ENCODE measurements at places on chromosomes 4 and X.
A peak's percentile ranks its signal among the peaks of the same experiment; 100 is the strongest.

DNA sequence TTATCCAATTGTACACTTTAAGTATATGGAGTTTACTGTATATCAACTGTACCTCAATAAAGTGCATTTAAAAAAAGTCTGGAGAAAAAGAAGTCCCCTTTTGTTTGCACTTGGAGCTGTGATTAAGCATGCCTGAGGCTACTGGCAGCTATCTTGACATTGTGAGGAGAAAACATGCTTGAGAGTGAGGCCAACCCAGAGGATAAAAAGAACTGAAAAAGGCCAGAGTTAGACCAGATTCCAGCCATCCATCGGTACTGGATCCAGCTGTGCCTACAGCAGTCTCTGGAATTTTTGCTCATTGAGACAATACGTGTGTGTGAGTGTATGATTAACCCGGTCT is 57.4 kb downstream of the LGI2 start:
- no peak for DNase-seq

GRCh38 chr4:185523862-185524261 is 11.4 kb downstream of the PDLIM3 start:
- DNase-seq: no peak

- no peak for DNase-seq
Measured at GRCh38 chrX:1086444-1087409, 125.7 kb downstream of the CRLF2 start.

DNA sequence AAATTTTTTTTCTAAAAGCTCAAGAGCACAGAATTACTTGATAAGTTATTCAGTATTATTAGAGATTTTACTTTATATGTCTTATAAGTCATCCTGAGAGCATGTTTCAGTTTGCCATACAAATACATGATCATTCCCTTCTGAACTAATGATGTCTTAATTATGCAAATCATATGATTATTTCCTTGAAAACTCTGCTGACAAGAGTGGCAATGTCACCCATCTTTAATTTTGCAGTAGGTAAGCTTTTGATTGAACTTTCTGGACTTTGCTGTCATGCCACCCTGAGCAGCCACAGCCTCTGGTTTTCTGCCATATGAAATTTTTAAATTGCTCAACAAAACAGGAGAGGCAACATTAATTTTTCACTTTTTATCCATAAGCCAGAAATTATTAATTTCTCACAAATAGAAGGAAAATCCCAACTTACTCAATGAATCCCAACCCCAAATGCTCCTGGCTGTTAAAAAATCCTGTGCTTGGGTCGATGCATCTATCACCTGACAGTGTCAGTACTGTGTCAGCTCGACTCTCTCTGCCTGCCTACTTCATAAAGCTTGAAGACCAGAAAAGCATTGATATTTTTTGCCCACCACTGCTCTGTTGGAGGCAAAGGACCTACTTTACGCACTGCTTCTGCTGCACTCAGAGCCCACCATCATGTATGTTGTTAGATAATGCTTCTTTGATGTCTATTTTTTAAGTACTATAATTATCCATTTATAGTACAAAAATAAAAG is 11.6 kb upstream of the HADH start:
- DNase-seq: no peak

DNA sequence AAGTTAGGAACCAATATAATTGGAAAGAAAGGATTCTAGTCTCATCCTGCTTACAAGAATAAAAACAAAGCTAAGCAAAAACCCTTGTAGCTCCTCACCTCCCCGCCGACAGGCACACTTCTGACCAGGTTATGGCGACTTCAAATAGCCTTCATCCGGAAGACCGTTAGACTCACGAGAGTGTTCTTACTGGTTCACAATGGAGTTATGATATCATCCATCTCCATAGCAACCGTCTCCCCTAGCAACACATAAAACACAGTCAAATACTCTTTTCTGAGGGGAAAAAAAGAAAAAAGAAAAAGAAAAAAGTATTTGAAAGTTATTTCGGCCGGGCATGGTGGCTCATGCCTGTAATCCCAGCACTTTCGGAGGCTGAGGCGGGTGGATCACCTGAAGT is at the start of gene IL13RA2:
Gene IL13RA2, minus strand, starts transcription at position 162 of the 400 bp plus-strand sequence. CDS start 347 bp downstream, outside the sequence.
- DNase-seq: no peak

DNA sequence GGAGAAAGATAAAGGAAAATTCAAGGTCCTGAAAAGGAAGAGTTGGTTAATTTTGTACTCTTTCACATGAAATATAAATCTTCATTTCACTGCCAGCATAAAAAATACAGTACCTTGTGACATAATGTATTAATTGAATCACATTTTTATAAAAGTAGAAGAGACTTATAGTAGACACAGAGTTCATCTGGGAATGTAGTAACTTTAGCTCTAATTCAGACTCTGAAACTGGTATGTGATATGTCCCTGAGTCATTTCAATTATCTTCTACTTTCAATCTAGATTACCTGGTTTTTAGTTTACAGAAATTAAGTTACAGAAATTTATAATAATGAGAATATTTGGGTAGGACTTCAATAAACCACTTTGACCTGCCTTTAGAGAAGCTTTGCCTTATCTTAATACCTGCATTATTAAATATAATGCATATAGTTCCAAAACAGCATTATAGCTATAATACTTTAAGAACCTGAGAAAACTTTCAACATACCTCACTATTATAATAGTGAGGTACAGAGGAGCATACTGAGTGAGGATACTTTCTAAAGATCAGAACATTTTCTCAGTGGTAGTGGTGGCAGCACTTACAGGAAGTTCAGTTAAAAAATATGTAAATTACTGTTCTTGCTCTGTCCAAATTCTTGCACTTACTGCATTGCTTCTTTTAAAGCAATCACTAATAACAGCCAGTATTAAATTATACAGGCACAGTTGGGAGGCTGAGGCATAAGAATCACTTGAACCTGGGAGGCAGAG is 11.2 kb downstream of the NEK1 start:
- no peak for DNase-seq

- DNase-seq: peak; percentile 73
Measured at GRCh38 chr4:185640811-185641675, 105.7 kb upstream of the PDLIM3 start.

- DNase-seq: no peak
Measured at GRCh38 chr4:36753048-36753447, 471.6 kb downstream of the DTHD1 start.

DNA sequence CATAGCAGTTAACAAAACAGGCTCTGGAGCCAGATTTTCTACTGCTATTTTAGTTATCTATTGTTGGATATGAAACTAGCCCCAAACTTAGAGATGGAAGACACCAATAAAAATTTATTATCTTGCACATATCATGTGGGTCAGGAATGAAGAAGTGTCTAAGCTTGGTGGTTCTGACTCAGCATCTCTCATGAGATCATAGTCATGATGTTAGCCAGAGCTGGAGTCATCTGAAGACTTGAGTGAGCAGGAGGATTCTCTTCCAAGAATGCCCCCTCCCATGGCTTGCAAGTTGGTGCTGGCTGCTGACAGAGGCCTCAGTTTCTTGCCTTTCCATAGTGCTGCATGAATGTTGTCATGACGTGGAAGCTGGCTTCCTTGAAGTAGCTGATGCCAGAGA is 68.2 kb upstream of the TAPT1 start:
- DNase-seq: no peak

DNA sequence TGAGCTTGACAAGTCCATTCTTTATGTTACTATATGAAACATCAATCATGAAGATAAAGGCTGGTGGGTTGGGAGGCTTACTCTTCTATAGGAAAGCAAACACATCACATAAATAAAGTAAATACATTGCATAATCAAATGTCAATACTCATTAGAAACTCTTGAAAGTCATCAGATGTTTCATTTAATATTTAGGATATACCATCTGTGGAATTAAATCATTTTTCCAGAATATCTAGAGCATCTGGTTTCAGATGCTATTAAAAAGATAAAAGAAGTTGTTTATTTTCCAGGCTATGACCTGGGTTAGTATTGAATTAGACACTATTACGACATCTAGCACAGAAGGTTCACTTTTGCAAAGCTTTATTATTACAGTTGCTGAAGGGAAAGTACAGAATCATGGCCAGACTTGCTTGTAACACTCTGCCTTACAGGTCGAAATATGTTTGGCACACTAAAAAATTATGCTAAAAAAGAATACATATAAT is 72.6 kb downstream of the METTL14 start:
- no peak for DNase-seq

DNA sequence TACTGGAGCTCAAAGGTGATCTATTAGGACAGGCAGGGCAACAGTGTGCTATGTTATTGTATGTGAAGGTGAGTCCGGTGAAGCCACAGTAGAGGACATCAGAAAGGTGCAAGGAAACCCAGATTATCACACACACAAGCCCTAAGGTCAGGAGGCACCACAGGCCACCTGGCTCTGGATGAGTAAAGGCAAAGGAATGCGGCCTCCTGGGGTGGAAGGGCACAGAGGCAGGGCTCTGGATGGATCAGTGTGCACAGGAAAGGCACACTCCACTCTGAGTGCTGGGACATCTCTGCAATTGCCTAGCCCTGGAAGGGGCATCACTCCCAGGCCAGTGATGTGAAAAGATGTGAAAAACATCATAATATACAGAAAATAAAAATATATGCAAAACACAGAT is 683.5 kb downstream of the TRIML1 start:
- no peak for DNase-seq

GRCh38 chrX:33379839-33380238 is 168.5 kb upstream of the DMD start:
- DNase-seq: no peak

GRCh38 chr4:185263419-185263818 is 54.0 kb downstream of the SNX25 start:
- DNase-seq: no peak

- no peak for DNase-seq
Measured at GRCh38 chrX:154091678-154092077, 5.8 kb downstream of the MECP2 start.

- no peak for DNase-seq
Measured at GRCh38 chr4:1466034-1466862, 60.0 kb upstream of the NKX1-1 start.

GRCh38 chr4:165600959-165601683 is 222.3 kb downstream of the CPE start:
- DNase-seq: no peak

DNA sequence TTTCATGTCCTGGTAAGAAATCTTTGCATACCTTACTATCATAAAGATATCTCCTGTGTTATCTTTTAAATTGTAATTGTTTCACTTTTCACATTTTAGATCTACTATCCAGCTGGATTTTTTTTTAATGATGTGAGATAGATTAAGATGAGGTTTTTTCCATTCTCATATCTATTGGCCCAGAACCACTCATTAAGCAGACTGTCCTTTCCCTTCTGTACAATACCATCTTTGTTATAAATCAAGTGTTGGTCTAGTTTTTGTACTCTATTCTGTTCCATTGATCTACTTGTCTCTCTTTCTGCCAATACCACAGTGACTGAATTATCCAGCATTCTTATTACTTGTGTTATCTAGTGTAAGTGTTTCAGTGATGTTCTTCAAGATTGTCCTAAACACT is 131.6 kb upstream of the TRIM2 start:
- DNase-seq: no peak

GRCh38 chr4:126568652-126569570 is 1063.8 kb upstream of the INTU start:
- no peak for DNase-seq

GRCh38 chrX:23365541-23365940 is 30.9 kb downstream of the PTCHD1 start:
- no peak for DNase-seq

- no peak for DNase-seq
Measured at GRCh38 chr4:42133006-42133405, 19.4 kb downstream of the BEND4 start.

GRCh38 chrX:143853488-143853887 is 30.4 kb upstream of the UBE2NL start:
- DNase-seq: no peak

GRCh38 chr4:156665780-156666366 is 305.7 kb downstream of the PDGFC start:
- no peak for DNase-seq

GRCh38 chrX:107758231-107758766 is 17.3 kb downstream of the TSC22D3 start:
- DNase-seq: no peak

DNA sequence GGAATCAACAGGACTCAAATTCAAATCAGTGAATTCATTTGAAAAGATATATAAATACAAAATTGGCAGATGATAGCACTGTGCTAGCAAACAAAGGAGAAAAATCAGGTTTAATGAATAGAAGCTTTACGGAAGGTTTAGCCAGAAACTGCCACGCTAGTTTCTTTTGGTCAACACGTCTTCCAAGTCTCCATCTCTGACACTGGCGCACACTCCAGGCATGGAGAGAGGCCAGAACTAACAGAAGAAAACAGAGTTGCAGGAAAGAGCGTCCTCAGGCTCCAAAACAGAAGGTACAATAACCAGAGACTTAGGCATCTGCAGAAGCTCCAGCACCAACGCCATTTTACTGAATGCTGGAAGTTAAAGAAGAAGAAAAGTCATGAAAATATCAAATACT is 497.3 kb upstream of the FRG1 start:
- no peak for DNase-seq

DNA sequence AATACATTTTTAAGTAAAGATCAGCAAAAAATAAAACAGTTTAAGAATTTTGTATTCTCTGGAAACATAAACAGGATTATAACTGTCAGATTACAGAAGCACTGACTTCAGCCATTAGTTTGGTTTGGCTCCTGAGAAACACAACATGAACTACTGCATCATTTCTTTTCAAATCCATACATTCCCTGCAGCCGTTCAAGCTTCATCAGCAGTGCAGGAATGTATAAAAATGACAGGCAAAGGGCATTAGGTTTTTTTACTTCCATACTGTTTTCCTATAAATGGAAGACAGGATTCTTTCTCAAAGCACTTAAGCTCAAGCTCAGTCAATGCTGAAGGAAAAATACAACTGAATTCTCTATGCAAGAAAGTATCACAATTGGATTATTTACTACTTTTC is 4.2 kb upstream of the MAB21L2 start:
- DNase-seq: no peak

DNA sequence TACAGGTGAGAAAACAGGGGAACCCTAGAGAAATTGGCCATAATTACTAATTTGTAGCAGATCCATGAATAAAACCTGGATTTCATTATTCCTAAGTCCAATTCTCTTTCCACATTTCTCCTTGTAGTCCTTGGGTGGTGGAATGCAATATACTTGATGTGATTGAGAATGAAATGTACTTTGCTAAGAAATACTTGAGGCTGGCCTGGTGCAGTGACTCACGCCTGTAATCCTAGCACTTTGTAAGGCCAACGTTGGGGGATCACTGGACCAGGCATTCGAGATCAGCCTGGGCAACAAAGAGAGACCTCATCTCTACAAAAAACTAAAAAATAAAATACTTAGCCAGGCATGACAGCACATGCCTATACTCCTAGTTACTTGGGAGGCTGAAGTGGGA is 15.9 kb downstream of the TMEM184C start:
- DNase-seq: no peak

DNA sequence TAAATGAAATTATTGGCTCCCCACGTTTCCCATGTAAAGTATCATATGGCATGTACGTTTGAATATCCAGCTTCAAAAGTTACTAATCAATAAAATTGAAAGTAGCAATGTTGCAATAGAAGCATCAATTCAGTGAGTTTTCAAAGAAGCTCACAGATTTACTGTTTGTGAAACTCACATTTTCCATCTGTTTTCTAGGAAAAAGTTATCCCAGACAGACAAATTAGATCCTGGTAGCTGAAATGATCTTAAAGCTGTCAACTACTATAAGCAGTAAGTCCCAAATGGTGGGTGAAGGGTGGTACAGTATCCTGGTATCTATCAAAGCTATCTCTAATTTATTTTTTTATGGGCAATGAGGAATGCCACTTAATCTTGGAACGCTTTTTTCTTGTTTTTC is 60.7 kb upstream of the MXRA5 start:
- no peak for DNase-seq

- no peak for DNase-seq
Measured at GRCh38 chrX:53729751-53730150, 43.2 kb upstream of the HUWE1 start.

- no peak for DNase-seq
Measured at GRCh38 chr4:175035905-175036304, 117.7 kb downstream of the ADAM29 start.
